CD4-positive, alpha-beta memory T cell (primary cell): ENCODE measurements at places on chromosomes 7 and 10. TPM values are rescaled to one million over a fixed set of nuclear protein-coding genes. Genes with fewer than 3 reads are reported as not detected.

- H3K4me1 ChIP-seq: no peaks in the 10 kb centered on the region
- no peak for DNase-seq
- H3K4me3 ChIP-seq: no peak overlapping the region
Measured at GRCh38 chr10:97376413-97376812, 24.7 kb downstream of the RRP12 start.

DNA sequence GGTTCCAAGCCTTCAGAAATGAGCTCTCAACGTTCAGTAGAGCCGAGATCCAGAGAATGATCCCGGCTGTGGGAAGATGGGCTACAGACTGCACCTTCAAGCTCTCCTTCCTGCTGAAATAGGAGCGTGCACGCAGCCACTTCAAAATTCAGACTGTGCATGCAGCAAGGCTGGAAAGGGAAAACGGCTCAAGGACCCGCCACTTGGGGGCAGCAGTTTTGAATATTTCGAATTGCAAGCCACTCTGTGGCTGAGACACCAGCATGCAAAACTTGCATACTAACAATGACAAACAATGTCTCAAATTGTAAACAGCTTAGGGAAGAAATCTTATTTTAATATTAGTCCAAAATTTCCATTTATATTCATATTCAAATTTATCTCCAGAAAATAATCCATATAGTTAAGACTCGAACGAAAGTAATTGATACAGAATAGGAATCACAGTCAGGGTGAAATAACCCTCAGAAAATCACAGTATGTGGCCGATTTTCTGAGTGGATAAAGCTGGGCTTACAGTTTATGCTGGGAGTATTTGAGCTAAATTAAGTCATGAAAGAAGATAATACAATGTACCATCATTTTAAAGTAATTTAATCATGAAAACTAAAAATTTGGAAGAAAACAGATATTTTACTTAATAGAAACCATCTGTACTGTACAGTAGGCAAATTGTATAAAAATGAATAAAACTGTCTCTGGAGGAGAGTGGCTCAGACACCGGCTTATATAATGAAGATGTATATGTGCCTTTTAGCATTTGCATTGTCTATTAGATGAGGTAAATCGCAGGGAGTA, 137.9 kb upstream of the MKI67 start:
- no peaks in the 10 kb centered on the region for H3K36me3 ChIP-seq
- no peak overlapping the region for H3K27ac ChIP-seq
- H3K4me1 ChIP-seq: no peaks in the 10 kb centered on the region
- peaks cover 8% of the 10 kb centered on the region for H3K27me3 ChIP-seq
- peak; percentile 10 for DNase-seq

The MOGAT3 gene
- total RNA-seq: not detected

The CDHR1 gene
- total RNA-seq: 0.12 TPM

The NEURL1 gene
- 0.96 TPM for total RNA-seq
